ENCODE measurements at places on chromosomes 6 and 20.

DNA sequence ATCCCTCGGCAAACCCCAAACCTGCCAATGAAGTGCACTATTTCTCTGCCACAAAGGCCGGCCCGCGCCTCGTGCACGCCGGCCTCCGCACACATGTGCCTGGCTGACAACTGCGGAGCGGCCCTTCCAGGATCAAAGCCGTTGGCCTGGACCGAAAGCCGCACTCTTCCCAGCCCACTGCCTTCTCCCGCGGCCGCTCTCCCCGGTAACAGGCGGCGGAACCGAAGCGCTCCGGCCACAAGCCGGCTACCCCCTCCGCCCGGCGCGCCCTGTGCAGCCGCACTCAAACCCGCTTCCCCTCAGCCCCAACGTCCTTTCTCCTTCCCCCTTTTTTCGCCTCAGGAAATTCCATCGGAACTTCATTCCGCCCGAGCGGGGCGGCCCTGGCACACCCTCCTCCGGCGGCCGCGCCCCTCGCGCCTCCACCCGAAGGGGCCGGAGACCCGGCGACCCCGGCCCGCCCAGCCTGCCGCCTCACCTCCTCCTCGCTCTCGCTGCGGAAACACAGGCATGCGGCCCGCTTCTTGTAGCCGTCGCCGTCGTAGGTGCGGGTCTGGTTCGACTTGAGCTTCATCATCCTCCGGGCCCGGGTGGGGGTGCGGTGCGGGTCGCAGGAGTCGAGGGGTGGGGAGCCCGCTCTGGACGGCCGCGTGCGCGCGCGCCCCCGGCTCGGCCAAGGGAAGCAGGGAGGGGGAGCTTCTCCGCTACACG is 528 bp downstream of the NUDT3 start:
- DNase-seq, result peak; percentile 67
- H3K4me1 ChIP-seq, result peaks cover 18% of the 10 kb centered on the region
- H3K36me3 ChIP-seq, result no peaks in the 10 kb centered on the region
- H3K27ac ChIP-seq, result peak overlapping the region; percentile 41

DNA sequence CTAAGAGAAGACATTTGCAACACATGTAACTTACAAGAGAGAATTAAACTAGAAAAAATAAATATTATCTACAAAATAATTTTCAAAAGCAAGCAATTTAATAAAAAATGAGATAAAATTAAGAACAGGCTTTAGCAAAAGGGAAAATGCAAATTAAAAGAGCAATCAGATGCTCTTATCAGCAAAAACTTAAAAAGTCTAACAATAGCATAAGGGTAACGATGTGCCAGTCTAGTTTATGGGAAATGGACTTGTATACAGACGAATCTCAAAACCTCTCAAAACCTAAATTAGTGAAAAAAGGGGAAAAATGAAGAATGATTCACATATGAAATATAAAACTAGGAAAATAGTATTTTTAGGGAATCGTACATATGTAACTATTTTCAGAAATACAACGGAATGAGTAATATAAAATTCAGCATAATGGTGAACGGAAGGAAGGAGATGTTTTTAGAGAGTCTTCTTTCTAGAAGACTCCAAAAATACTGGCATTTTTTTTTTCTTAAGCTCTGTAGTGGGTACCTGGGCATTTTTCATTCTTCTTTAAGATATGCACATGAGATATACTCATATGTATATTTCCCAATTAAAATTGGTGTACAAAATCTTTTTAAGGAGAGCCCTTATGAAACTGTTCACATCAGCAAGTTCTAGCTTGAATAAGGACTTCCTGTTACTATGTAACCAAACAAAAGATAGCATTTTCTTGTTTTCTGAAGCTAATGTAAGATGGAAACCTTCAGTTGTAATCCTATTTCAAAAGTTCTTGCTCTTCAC is 927 bp upstream of the MANEA start:
- H3K27me3 ChIP-seq, result no peaks in the 10 kb centered on the region
- H3K4me3 ChIP-seq, result no peak overlapping the region
- H3K27ac ChIP-seq, result peak overlapping the region; percentile 62

DNA sequence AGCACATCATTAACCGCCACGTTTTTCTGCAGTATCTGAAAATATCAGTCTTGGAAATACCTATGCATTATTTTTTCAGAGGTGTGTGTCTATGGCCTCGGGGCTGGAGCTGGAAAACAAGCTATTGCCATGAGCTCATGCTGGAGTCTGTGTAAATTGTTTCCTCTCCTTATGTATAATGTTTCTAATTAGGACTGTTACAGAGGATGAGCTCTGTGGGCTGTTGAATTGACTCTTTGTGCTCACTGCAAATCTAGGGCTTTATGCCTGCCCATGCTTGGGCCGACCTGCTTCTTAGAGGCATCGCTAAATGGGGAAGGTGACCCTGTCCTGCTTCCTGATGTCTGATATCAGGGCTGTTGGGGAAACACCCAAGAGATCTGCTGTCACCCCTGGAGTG is 80.8 kb upstream of the SLC22A16 start:
- H3K36me3 ChIP-seq, result no peaks in the 10 kb centered on the region
- DNase-seq, result no peak
- no peaks in the 10 kb centered on the region for H3K4me1 ChIP-seq

DNA sequence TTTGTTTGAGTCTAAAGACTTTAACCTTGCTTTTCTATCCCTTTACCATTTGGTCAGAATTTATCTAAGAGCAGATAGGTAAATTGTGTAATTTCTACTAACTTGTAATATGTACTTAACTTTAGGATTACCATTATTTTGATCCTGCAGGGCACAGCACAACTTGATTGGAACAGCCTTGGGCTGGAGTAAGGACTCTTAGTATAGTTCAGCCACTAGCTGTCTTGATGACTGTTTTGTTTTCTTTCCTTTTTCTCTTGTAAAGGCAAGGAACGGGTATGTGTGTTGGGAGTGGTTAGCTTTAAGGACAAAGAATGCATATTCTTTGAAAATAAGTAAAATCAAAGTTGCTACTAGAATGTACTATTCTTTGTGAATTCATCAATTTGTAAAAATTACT is 203.2 kb downstream of the ZFAND3 start:
- peaks cover 17% of the 10 kb centered on the region for H3K4me1 ChIP-seq
- no peak overlapping the region for H3K27ac ChIP-seq
- no peak for DNase-seq
- no peaks in the 10 kb centered on the region for H3K27me3 ChIP-seq
- no peak overlapping the region for H3K4me3 ChIP-seq

DNA sequence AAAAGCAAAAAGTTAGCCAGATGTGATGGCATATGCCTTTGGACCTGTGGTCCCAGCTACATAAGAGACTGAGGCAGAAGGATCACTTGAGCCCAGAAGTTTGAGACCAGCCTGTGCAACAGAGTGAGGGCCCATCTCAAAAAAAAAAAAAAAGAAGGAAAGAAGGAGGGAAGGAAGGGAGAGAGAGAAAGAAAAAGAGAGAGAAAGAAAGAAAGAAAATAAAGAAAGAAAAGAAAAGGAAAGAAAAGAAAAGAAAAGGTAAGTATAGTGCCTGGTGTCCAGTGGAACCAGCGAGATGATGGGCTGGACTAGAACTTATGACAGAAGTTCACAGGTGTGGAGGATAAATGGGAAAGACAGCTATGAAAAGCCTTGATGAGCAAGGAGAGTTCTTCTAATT is 100.9 kb downstream of the QRSL1 start:
- DNase-seq, result no peak
- H3K27me3 ChIP-seq, result no peaks in the 10 kb centered on the region
- no peak overlapping the region for H3K4me3 ChIP-seq
- H3K4me1 ChIP-seq, result peaks cover 84% of the 10 kb centered on the region
- H3K27ac ChIP-seq, result peak overlapping the region; percentile 89
- no peaks in the 10 kb centered on the region for H3K36me3 ChIP-seq

DNA sequence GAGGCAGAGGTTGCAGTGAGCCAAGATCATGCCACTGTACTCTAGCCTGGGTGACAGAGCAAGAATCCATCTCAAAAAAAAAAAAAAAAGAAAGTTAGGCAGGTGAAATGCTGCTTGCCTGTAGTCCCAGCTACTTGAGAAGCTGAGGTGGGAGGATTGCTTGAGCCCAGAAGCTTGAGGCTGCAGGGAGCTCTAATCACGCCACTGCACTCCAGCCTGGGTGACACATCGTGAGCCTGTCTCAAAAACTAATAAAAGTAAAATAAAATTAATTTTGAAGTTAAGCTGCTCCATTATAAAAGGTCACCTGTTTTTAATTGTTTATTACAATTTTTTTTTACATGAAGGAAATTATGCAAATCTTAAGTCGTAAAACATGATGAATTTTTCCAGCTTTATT is 23.2 kb upstream of the SAMHD1 start:
- DNase-seq, result no peak
- no peak overlapping the region for H3K4me3 ChIP-seq
- H3K4me1 ChIP-seq, result no peaks in the 10 kb centered on the region
- H3K27ac ChIP-seq, result no peak overlapping the region
- no peaks in the 10 kb centered on the region for H3K27me3 ChIP-seq

GRCh38 chr6:149477544-149477943 is 7.3 kb downstream of the ZC3H12D start:
- no peaks in the 10 kb centered on the region for H3K36me3 ChIP-seq
- DNase-seq, result no peak
- no peaks in the 10 kb centered on the region for H3K4me1 ChIP-seq
- H3K27me3 ChIP-seq, result no peaks in the 10 kb centered on the region
- H3K4me3 ChIP-seq, result no peak overlapping the region
- H3K27ac ChIP-seq, result no peak overlapping the region

GRCh38 chr6:163888030-163888819 is 473.7 kb downstream of the QKI start:
- no peak overlapping the region for H3K4me3 ChIP-seq
- H3K27ac ChIP-seq, result no peak overlapping the region
- no peak for DNase-seq
- no peaks in the 10 kb centered on the region for H3K27me3 ChIP-seq
- H3K4me1 ChIP-seq, result no peaks in the 10 kb centered on the region
- H3K36me3 ChIP-seq, result no peaks in the 10 kb centered on the region

DNA sequence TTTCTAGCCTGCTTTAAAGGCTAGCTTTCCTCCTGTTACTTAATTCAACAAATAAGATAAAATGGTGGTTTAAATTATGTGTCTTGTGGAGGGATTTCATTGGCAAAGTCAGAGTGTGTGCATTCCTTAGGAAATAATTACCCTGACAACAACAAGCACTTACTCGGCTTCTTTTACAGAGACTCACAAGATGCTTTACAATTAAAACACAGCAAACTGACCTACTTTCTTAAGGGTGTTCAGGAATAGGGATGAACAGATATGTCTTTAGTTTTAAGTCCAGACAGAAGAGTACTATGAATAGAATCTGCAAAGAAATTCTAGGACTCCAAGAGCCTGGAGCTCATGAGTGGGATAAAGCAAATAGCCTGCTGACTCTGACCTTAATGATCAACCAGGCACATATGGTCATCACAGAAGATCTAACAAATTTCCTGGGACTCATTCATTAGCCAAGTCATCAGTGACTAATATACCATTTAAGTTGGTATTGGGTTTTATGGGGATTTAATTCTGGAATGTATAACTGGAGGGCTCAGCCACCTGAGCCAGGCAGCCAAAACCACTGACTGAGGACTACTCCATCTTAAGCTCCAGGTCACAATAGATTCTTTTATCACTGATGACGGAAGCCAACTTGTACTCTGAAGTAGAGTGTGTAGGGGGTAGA is 161.8 kb upstream of the RIMS1 start:
- no peaks in the 10 kb centered on the region for H3K36me3 ChIP-seq
- no peaks in the 10 kb centered on the region for H3K4me1 ChIP-seq
- H3K27ac ChIP-seq, result no peak overlapping the region
- H3K4me3 ChIP-seq, result no peak overlapping the region
- no peak for DNase-seq

DNA sequence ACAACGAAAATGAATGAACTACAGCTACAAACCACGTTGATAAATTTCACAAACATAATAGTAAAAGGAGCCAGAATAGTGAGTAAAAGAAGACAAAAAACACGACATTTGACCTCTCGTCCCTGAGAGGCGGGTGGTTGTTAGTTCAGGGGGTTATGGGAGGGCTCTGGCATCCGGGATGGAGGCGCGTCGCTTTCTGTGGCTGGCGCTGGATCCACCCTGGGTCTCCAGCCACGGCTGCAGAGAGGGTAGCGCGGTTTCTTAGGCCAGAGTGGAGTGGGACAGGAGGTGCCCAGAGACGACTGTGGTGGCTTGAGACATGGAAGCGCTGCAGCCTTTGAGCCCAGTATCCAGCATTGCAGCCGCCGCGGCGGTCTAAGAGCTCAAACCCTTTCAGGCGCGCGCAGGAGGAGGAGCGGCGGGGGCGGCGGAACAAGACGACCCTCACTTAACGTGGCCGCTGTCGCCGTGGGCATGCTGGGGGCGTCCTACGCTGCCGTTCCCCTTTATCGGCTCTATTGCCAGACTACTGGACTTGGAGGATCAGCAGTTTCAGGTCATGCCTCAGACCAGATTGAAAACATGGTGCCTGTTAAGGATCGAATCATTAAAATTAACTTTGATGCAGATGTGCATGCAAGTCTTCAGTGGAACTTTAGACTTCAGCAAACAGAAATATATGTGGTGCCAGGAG is 3.7 kb upstream of the ZSCAN23 start:
- no peaks in the 10 kb centered on the region for H3K36me3 ChIP-seq
- no peak for DNase-seq
- no peaks in the 10 kb centered on the region for H3K27me3 ChIP-seq
- H3K27ac ChIP-seq, result no peak overlapping the region

DNA sequence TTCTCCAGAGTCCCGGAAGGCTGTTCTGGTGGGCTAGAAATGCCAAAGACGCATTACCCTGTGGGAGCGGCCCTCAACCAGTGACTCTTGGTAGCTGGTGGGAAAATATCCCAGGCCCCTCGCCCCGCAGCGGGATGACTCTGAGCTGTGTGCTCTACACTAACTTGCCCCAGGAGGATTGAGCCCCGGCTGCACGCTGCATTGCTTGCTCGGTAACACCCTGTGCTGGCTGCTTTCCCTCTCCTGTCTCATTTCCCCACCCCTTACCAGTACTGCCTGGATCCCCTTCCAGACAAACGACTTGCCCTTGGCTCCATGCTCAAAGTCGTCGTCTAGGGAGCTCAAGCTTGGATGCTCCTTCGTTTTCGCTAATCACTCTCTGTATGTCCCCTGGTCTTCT is 411.8 kb upstream of the SULF2 start:
- H3K27ac ChIP-seq, result no peak overlapping the region
- H3K36me3 ChIP-seq, result no peaks in the 10 kb centered on the region
- H3K4me3 ChIP-seq, result no peak overlapping the region
- H3K27me3 ChIP-seq, result peaks cover 6% of the 10 kb centered on the region
- H3K4me1 ChIP-seq, result no peaks in the 10 kb centered on the region

GRCh38 chr20:4370851-4371250 is 350.9 kb upstream of the PRND start:
- H3K36me3 ChIP-seq, result no peaks in the 10 kb centered on the region
- H3K4me3 ChIP-seq, result no peak overlapping the region
- H3K4me1 ChIP-seq, result no peaks in the 10 kb centered on the region
- no peak overlapping the region for H3K27ac ChIP-seq
- H3K27me3 ChIP-seq, result no peaks in the 10 kb centered on the region
- no peak for DNase-seq
